ENCODE measurements at places on chromosomes 1 and 21.

DNA sequence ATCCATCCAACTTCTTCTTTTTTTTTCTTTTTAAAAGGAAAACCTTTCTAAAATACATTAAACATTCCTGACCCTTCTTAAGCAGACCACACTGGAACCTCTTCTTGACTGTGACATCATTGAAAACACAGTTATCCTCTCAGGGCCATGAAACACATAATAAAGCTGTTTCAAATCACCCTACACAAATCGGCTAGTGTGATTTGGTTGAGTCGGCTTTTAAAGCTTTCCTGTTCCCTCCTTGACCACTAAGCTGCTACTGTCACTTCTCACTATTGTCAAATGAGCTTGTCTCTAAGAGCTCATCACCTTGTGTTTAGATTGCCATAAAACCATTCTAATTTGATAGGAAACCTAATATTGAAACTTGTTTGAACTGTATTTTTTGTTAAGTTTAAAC, 5.9 kb downstream of the USP24 start:
- DNase-seq: no peak

GRCh38 chr1:202860744-202861419, 28.1 kb downstream of the RABIF start:
- DNase-seq: peak; percentile 25

GRCh38 chr1:93636712-93637111, 44.9 kb downstream of the BCAR3 start:
- no peak for DNase-seq

- DNase-seq: no peak
Measured at GRCh38 chr1:93619507-93620171, 62.0 kb downstream of the BCAR3 start.

DNA sequence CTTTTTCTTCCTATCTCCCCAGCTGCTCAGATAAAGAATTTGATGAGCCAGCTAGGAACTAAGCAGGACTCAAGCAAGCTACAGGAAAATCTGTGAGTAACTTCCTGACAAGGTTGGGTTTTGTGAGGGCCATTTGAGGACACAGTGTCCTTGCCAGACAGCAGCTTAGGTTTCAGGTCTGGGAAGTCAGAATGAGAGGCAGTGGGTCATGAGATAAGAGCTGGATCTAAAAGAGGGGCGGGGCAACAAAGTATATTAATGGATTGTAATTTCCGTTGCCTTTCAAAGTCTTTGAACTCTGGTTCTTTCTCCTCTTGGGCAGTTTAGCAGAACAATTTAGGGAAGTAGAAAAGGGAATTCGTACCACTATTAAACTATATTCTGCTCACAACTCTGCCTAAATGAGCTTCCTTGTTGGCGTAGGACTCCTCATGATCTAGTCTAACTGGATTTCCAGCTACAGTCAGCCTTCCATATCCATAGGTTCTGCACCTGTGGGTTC, 16.6 kb downstream of the STX12 start:
- DNase-seq: no peak

DNA sequence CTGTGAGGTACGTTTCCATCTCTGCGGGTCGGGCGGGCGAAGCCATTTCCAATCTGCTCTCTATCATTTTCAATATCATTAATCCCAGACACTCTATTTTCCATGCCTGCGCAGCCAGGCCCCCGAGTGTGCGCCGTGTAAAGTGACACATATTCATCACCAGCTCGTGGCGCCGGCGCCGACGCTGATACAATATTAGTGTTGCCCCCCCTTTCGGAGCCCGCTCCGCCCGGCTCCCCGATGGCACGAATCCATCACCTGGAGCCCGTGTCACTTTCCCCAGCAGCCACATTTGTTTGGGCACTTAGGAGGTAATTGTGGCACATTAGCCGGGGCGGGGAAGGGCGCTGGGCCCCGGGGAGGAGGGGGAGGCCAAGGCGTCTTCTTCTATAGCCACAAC, 33.7 kb upstream of the DMBX1 start:
- no peak for DNase-seq

DNA sequence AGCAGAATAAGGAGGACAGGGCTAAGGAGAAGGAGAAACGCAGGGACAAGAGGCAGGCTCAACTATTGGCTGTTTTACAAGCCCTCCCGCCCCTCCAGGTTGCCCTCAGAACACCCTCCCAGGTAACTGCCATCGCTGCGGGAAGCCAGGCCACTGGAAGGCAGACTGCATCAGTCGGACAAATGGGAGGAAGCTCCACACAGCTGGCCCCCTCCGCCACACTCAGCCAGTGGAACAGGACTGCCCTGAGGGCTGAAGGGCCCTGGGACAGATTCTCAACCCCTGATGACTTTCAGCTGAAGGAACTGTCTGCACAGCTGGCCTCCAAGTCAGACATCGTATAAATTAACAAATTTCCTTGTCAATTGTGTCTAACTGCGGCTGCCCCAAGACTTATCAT, 21.8 kb downstream of the LRRC3 start:
- no peak for DNase-seq

DNA sequence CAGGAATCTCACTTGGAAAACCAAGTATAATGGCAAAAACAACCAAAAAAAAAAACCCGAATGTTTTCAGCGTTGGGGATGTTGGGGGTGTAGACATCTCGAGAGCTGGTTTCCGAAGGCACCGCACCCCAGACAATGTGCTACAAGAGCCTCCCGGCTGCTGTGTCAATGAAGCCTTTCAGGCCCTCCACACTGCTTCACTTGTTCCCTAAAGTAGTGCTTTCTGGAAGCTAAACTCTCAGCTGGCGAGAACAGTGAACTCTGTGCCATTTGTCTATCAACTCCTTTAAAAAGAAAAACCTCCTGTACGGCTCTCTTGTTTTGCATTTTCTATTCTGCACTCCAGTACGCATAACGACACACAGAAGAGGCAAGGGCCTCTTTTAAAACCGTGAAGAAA, 32.5 kb downstream of the PLEKHO1 start:
- no peak for DNase-seq

DNA sequence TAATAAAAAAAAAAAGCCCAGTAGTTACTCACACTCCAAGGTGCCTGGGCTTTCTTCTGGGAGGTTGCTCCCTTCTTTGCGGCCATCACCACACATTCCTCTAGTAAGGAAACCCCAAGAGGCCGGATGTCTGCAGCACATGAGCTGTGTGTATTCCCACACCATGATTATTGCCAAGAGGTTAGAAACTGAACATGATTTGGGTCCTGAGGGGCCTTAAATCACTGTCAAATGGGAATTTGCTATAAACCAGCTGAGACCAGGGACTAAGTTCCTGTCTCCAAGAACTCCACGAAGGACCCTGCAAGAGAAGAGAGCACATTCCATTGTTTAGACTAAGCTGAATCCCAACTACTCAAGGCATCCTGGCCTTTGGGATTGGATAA, 85.3 kb upstream of the SSX2IP start:
- DNase-seq: no peak

DNA sequence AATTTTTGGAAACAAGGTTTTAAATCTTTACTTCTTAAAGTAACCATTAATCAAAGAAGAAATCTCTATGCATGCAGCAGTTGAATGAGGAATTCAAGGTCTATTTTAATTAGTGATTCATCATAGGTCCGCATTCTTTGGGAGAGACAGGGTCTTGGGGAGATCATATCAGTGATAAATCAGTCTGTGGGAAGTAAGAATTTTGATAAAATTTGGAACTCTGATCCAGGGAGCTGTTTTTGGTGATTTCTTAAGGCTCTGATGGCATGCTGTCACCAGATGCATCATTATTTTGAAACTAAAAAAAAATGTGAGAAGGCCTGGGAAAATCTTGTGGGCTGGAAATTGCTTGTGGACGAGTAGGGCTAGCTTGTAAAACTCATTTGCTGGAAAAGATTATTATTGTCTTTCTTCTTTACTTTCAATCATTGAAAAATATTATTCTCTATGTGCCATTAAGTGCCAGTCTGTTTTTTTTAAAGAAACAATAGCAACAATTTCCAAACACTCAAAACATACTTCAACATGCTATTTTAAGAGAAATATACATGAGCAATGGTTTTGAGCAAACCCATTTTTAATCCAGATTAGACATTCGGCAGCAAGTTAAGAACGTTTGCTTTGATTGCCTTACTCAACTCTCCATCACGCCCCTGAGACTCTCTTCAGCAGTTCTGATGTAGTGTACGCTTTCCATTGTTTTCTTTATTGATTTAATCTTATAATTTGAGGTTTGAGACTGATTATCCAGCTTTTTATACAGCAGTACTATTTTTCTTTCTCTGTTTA, 62.6 kb downstream of the ZBTB18 start:
- DNase-seq: peak; percentile 35

DNA sequence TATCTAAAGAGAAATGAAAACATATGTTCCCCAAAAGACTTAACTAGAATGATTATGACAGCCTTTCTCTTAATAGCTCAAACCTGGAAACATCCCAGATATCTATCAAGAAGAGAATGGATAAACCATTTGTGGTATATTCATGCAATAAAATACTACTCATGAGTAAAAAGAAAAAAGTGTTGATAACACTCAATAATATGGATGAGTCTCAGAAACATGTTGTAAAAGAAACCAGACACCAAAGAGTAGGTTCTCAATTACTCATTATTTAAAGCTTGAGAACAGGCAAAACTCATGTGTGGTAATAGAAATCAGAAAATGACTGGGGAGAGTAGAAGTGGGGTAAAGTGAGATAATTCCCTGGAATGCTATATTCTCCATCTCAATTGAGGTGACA, 154.1 kb downstream of the PHTF1 start:
- DNase-seq: no peak

DNA sequence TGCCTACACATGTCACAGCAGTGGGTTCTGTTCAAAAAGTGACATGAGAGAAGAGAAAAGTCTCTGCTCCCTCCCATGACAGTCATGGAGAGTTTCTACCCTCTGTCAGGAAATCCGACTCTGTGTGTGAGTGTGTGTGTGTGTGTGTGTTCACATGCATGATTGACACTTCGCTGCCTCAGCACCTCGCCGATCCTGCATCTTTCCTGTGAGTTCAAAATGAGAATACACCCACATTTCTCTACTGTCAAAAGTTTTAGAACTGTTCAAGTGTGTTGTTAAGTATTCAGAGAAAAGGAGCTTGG, 46.2 kb upstream of the COX20 start:
- DNase-seq: no peak

DNA sequence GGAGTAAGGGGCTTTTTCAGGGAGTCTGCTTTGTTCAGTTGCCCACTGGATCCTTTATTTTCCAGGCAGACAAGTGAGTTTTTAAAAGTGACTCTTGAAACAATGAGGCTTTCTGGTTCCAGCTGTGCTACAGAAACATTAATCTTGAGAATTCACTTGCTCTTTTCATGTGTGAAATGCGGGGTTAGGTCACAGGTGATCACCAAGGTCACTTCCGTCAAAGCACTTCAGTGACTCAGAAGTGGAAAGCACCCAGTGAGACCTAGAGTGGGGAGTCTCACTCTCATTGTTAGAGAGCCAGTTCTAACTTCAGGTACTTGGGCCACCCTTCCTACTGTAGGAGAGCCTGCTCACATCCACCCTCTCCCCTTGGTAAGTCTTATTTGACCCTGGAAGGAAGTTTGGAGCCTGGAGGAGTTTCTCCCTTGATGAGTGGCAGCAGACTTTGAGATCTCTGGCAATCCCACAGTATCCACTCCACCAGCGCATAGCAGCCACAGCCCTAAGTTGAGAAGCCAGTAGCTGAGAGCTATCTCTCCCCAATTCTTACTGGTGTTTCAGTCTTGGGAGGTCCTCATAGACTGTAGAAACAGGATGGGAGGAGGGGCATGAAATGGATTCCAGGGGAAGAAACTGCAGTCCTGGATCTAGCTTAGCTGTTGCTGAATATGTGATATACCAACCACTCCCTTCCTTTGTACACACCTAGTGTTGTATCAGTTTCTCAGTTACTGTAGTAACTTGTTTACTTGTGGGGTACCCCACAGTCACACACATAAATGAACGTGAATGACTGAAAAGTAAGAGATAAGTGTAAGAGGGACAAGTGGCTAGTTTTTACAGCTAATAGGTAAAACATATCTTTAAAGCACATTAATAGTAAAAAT, 3.1 kb downstream of the TACSTD2 start:
- DNase-seq: no peak

DNA sequence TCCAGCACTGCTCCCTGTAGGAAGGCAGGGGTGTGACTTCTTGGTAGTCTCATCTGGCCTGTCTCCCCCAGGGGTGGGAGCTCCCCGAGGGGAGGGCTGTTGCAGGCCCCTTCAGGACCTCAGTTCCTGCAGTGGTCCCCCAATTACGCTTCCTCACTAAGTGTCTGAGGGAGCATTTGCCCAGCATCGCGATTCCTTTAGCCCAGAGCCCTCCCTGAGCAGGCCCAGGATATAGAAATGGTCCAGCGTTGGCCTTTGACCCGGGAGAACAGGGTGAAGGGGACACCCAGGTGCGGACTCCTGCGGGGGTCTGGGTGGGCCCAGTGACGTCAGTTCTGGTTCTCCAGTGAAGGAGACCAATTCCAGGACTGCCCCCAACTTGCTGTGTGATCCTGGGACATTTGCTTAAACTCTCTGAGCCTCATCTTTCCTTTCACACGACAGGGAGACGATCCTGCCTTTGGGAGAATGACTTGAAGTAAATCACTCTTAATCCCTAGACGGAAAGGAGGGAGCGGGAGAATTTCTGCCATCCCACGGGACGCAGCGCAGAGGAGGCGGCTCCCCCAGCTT, 32.6 kb upstream of the BTG2 start:
- DNase-seq: no peak

- no peak for DNase-seq
Measured at GRCh38 chr1:223763881-223764280, 51.5 kb downstream of the CAPN2 start.

DNA sequence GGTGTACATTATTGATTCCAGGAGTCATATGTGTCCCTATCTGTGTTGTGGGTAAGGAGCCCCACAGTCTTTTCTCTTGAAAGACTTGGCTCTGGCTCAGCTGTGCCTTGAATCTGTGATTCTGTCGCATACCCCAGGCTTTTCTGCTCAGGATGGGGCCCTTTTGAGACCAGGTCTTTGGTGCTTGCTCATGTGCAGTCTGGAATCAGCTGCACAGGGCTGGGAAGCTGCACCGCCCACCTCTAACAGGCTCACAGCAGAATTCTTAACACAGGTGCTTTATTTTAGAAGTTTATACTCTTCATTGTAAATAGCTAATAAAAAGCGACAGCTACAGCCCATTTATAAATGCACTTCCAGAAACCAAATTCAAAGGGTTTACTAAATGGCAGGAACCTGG, 61.3 kb downstream of the ST6GALNAC3 start:
- no peak for DNase-seq

DNA sequence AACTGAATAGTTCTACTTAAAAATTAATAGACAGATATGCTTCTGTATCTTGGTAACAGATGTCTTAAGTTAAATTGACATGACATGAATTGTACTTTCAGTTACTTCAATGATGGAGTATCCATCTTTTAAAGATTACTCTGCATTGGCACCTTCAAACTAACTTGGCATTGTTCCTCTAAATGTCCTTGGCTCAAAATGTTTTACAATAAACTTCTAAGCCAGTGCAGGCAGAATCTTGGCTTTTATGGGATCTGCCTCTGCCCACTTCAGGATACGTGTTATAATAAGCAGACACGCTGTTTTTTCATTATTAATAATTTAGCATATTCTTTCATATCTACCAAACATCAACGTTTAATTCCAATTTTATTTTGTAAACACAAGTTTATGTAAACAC, 873.4 kb upstream of the ADAMTS5 start:
- DNase-seq: no peak

- no peak for DNase-seq
Measured at GRCh38 chr1:233019778-233020325, 69.4 kb downstream of the NTPCR start.

GRCh38 chr1:159214149-159214760, 9.6 kb downstream of the ACKR1 start:
- peak; percentile 61 for DNase-seq
